ENCODE measurements at places on chromosomes 6 and 20. TPM values are rescaled to one million over a fixed set of nuclear protein-coding genes. Genes with fewer than 3 reads are reported as not detected.

The SIRPD gene
- not detected for total RNA-seq

The FUT9 gene
- total RNA-seq: not detected

The SLC2A10 gene
- not detected for total RNA-seq

The ZSCAN23 gene
- not detected for total RNA-seq

The SLC16A10 gene
- total RNA-seq: not detected

The SLC22A7 gene
- total RNA-seq: not detected

The DNMT3B gene
- total RNA-seq: 18.1 TPM

The TPD52L1 gene
- not detected for total RNA-seq

The KCNS1 gene
- total RNA-seq: not detected

The SYNDIG1 gene
- total RNA-seq: not detected

The MYH7B gene
- total RNA-seq: 0.70 TPM

Measured in OCI-LY7 (cell line).